ENCODE measurements at places on chromosomes 12 and 14. TPM values are rescaled to one million over a fixed set of nuclear protein-coding genes. Genes with fewer than 3 reads are reported as not detected.

- DNase-seq = no peak
These were observed 4.7 kb upstream of the KANSL2 start for GRCh38 chr12:48686615-48687334.

AJUBA gene
- polyA plus RNA-seq = 100 TPM

- no peak for DNase-seq
These were observed 20.5 kb downstream of the CKB start for GRCh38 chr14:103501921-103502669.

GRCh38 chr14:103849151-103849886, 1.9 kb upstream of the PPP1R13B start:
- no peak for DNase-seq

DNA sequence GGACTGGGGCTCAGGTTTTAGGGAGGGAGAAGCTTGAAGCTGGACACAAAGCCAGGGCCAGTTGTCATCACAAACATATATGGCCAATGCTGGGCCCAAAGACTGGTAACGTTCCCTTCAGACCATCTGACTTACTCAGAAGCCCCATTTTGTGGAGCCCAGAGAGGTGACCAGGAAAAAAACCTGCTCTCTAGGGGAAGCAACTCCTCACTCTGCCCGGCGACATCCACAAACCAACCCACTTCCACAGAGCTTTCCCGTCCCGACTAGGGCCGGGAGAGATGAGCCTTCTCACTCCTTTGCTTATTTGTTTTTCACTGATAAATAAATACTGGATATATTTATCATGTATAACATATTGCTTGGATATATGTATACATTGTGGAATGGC, 180.9 kb upstream of the RTL1 start:
- DNase-seq = no peak

DNA sequence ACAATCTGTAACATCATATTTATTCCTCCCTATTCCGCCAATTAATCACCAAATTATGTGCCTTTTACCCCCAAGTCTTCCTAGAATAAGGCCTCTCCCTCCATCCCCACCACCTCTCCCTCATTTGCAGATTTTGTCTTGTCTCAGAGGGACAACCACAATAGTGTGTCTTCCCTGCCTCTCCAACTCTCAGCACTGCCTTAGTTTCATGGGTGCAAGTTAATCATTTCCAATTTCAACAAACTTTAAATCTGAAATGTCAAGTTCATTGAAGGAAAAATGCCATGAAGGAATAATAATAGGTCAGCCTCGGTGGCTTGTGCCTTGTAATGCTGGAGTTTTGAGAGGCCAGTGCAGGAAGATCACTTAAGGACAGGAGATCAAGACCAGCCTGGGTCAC, 31.6 kb downstream of the RXYLT1 start:
- no peak for DNase-seq

EML5 gene
- 2.9 TPM for polyA plus RNA-seq

GRCh38 chr12:46396826-46397225, 24.3 kb upstream of the SLC38A2 start:
- no peak for DNase-seq

DNA sequence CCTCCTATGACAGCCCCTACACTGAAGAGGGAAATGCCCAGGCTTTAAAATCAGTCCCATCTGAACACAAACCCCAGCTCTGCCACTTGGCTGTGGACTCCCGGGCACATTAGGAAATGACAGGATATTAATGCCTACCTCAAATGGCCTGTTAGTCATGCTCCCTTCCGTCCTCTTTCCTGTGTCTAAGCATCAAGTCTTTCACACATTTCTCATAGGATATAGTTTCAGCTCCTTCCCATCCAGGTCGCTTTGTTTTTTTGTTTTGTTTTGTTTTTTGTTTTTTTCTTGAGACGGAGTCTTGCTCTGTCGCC, 16.1 kb downstream of the PLEK2 start:
- DNase-seq = no peak

KERA gene
- not detected for polyA plus RNA-seq

GRCh38 chr12:124379938-124380754, 85.3 kb downstream of the RFLNA start:
- DNase-seq = no peak

DNA sequence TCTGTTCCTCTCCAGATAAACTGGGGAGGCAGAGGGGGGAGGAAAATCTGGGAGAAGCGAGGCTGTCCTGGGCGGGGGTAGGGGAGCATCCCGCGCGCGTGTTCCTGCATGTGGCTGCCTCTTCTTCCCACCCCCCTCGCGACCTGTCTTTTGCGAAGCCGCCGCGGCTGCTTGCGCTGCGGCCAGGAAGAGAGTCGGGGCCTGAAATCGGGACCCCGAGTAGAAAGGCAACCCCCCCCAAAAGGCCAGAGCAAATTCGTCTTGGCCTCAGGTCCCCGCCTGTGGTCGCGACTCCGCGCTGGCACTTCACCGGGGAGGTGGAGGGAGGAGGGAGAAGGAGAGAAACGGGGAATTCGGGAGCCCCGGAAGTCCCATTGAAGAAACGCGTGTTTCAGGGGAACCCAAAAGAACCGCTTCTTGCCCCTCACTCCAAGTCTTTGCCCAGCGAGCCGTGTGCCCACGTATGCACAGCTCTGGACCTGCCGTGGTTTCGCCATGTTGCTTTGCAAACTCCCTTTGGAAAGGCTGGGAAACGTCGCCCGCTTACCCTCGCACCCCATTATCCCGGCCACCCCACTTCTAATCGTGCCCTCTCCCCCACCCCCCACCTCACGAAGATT, 944 bp downstream of the CCND2 start:
- no peak for DNase-seq

All from renal cortex interstitium (tissue), 15 donors.